NCI-H1694 (cell line): ENCODE measurements at places on chromosomes 2 and 18.

DNA sequence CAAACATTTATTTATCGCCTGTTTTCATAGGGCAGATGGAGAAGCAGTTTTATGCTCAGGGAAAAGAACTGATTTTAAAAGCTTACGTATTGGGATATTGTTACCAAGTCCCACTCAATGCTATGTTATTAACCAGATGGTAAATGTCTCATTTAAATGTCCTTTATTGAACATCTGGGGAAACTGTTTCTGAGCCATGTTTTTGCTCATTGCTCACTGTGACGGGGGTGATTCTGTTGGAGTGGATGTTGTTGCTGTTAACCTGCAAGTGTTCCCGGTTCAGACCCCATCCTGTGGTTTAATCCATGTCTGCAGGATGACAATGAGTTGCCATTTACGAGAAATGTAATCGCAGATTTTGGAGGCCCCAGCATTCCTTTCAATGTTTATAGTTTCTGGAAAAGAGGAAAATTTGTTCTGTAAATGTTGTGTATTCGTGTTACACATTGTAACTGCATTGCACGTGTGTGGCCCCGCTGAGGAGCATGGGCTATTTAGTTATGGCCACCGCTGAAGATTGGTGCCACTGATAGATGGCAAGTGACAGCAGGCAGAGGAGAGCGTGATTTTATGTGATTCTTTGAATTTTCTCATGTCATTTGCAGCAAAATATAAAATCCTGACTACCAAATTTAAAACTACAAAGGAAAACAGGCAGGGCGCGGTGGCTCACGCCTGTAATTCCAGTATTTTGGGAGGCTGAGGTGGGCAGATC is 174.8 kb upstream of the COPS8 start:
- DNase-seq = no peak

GRCh38 chr2:167294776-167295140 is 406.5 kb downstream of the XIRP2 start:
- no peak for DNase-seq

DNA sequence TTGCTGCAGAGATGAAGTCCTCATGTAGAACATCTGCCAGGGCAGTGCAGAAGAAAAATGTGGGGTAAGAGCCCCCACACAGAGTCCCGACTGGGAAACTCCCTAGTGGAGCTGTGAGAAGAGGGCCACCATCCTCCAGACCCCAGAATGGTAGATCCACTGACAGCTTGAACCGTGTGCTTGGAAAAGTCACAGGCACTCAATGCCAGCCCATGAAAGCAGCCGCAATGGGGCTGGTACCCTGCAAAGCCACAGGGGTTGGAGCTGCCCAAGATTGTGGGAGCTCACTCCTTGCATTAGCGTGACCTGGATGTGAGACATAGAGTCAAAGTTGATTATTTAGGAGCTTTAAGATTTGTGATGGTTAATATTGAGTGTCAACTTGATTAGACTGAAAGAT is 197.8 kb downstream of the CCDC102B start:
- DNase-seq = no peak

GRCh38 chr2:20451341-20451740 is 4.5 kb downstream of the RHOB start:
- no peak for DNase-seq

- DNase-seq = peak; percentile 55
Observed at GRCh38 chr18:13629841-13630715, 96.3 kb downstream of the FAM210A start.

DNA sequence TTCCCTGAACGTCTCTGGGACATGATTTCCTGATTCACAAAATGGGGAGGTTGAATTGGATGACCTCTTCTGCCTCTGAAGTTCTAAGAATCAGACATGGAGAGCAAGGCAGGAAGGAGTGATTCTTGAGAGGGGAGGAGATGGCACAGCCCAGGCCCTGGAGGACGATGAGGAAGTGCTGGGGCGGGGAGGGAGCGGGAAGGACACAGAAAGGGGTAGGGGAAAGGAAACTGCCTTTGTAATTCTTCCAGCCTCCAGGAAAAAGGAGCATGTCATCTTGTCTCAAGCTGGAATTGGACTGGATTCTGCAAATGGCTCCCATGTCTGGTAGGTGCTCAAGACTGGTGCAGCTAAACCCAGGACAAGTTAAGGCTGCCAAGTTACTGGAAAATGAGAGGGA is 97.0 kb upstream of the NCK2 start:
- DNase-seq = no peak

- no peak for DNase-seq
Observed at GRCh38 chr2:206462240-206462854, 19.0 kb downstream of the ADAM23 start.

DNA sequence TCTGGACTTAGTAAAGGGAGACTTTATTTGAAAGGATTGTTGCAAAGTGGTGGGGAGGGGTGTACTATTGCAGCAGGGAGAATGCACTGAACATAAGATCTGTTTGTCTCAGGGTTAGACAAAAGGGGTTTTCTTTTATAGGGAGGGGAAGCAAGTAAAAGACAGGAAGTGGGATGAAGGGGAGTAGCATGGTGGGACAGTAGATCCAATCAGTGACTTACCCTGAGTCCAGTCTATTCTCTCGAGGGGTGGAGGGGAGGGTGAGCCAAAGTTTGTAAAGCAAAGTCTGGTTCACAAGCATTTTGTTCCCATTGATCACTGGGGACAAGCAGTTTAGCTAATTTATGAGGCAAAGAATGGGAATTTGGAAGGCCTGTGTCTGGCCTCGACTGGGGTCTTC is 35.0 kb upstream of the CYP27C1 start:
- DNase-seq = no peak

DNA sequence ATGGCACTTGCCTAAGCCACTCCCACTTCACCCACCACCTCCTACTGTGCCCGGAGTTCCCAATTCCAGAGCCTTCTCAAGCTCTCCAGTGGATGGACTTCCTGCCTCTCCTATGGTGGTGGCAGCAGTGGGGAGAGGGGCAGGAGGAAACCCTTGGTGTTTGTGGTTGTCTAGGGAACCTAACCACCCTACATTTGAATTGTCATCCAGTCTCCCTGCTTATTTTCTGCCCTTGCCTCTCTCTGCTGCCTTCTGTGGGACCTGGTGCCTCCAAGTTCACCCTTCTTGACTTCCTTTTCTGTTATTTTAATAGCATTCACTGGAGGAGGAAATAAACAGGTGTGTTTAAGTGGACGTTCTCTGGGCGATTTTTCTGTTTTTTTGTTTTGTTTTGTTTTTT is 50.0 kb upstream of the HPCAL1 start:
- no peak for DNase-seq

DNA sequence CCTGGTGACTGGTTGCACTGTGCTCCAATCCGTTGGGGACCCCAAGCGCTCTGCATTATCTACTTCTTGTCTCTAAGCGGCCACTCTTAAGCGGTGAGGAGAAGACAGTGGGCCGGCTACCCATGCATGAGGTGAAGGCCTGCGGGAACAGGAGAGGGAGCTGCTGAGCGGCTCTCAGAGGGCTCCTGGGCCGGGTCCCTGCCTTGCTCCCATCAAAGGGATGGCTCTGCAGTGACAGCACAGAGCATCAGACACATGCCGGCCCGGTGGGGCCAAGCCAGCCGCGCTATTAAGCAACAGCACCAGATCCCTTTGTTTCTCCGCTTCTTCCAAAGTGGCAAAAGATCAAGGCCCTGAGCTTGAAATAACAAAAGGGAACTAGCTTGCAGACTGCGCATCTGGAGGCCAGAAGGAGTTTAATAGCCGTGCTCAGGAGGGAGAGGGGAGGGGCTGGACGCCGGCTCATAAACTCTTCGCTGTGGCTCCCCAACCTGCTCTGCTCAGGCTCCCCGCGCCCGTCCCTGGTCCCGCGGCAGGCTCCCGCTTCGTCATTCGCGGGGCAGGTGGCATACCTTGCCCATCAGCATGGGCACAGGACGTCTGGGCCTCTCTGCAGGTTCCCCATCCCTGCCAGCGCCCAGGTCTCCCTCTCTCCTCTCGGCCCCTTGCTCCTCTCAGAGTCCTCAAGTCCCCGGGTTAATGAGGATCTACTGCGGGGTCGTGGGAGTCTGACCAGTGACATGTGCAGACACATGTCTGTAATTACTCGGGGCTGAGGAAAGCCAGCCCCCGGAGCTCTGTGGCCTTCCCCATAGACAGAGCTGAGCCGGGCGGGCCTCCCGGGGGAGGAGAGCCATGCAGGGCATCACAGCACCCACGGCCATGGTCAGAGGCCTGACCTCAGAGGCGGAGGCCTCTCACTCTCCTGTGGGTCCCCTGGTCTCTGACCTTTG is 96.7 kb downstream of the ASB1 start:
- no peak for DNase-seq

- DNase-seq = no peak
Observed at GRCh38 chr2:85578243-85579180, 1.1 kb downstream of the VAMP8 start.

DNA sequence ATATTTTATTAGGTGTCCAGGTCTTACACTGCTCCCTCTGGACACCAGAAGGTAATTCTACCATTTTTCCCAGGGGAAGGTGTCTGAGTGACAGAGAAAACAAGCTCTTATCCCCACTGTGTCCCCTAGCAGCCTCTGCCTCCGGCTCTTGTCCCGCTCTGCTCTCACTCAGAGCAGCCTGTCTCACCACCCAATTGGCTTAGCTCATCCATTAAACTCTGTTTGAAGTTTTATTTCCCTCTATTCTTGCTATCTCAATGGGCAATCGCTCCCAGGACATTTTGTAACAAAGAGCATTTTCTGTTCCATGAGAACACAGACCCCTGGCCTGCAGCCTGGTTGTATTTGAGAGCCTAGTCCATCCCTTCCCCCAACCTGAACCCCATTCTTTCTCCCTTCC is 90.6 kb upstream of the LDAH start:
- no peak for DNase-seq

GRCh38 chr2:35538796-35539195 is 816.8 kb upstream of the CRIM1 start:
- no peak for DNase-seq

- no peak for DNase-seq
Observed at GRCh38 chr2:236293241-236293810, 29.1 kb upstream of the ASB18 start.

DNA sequence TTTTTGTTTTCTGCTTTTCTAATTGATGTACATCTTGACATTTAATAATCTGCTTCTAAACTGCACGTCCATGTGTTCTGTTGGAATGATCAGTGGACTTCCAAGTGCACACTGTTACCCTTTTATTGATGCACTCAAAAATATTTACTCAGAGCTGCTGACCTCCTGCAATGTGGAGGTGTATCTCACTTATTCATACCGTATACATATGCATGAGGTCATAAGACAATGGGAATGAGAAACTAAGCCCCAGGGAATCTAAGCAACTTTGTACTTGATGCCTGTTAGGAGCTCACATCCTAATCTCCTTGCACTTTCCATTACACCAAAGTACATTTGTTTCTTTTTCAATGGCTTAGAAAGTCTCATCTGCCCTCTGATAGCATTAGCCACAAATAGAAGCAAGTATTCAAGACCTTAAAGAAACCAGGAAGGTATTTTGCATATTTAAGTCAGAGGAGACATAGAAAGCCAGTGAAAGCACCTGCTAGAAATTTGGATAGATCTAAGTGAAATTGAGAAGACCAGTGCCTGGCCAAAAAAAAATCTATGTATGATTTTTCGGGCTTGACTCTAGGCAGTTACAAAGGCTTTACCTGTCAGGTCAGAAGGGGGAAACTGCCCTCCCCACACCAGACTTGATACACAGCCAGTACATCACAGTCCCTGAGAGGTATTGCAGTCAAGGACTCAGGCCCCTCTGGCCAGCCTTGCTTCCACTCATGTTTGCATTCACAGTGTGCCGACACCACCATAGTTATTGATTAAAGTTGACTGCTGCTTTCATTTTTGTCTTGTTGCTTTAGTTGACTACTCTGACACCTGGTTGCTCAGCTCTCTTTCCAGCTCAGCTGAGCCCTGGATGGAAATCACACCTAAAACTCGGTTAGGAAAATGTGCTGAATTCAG is 391.7 kb upstream of the CYRIA start:
- DNase-seq = no peak

- no peak for DNase-seq
Observed at GRCh38 chr18:48973731-48974130, 23.0 kb upstream of the SMAD7 start.

DNA sequence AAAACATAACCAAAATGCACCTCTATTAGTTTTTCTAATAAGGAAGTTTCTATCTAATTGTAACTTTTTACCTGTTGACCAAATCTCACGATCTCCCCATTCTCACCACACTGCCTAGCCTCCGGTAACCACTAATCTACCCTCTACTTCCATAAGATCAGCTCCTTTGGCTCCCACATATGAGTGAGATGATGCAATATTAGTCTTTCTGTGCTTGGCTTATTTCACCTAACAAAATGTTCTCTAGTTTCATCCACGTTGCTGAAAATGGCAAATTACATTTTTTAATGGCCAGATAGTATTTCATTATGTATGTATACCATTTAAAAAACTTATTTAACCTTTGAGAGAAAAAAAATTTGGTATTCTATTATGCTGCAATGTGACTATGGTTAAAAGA is 379.0 kb upstream of the NXPH2 start:
- DNase-seq = no peak

DNA sequence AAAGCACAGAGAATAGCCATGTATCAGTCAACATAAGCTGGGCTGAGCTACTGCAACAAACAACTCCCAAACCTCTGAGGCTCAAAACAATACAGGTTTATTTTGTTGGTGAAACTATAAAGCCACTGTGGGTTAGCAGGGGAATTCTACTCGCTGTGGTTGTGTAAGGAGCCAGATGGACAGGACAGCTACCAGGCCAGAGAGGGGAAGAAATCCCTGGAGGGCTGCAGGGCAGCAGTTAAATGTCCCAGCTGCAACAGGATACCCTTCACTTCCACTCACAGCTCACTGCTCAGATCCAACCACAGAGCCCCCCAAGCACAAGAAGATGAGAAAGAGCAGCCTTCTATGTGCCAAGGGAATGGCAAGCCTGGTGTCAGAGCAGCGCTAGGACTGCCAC is 245.9 kb upstream of the RAB6C start:
- DNase-seq = no peak

GRCh38 chr2:53051157-53051556 is 716.4 kb upstream of the CHAC2 start:
- DNase-seq = no peak

DNA sequence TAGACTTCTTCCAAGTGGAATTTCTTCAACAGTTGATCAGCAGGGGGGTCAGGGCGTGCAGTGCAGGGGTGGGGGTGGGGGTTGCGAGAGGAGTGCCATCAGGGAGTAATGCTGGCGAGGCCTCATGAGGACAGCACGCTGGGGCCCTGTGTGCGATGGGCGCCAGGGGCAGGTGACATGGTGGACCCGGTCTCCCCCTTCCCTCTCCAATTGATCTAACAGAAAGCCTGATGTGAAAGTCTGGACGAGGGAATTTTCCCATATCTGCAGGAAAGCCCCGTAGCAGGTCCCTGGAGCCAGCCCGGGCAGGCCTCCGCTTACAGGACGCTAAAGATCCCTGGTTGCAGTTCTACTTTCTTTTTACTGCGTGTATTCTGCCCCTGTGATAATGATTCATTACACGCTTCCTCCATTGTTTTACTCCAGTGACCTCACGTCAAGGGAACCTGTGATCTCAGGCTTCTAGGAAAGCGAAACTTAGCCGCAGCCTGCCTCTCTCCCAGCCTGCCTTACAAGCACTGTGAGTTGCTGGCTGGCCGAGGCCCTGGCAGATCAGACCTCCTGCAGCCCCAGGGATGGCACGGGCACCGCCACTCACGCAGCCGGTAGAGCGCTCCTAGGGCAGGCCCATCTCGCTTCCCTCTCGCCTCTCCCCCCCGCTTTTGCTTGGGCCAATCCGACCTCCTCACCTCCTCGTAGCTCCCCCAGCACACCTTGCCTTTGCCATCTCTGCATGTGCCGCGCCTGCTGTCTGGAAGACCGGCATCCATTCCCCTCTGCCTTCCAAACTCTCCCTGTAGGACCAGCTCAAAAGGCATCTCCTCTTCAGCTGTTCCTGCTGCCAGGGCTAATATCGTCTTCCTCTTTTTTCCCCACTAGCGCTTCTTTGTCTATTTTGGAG is 19.2 kb downstream of the NEURL3 start:
- no peak for DNase-seq
